ENCODE measurements at places on chromosomes 4 and X. TPM values are rescaled to one million over a fixed set of nuclear protein-coding genes. Genes with fewer than 3 reads are reported as not detected.

SLC6A8 gene
- total RNA-seq = 22.5 TPM

NRK gene
- total RNA-seq = 3.4 TPM

RNF175 gene
- total RNA-seq = 0.26 TPM

MOSPD2 gene
- total RNA-seq = 19.2 TPM

BMPR1B gene
- total RNA-seq = 0.54 TPM

UGT2A3 gene
- not detected for total RNA-seq

TRIM75 gene
- not detected for total RNA-seq

DUSP21 gene
- not detected for total RNA-seq

SAGE1 gene
- not detected for total RNA-seq

DUX4 gene
- not detected for total RNA-seq

SMR3B gene
- total RNA-seq = not detected

EGF gene
- 2.5 TPM for total RNA-seq

SFRP2 gene
- not detected for total RNA-seq

IL13RA2 gene
- 20.0 TPM for total RNA-seq

FAM47A gene
- not detected for total RNA-seq

ADGRL3 gene
- total RNA-seq = not detected

SYN1 gene
- total RNA-seq = 0.11 TPM

P2RY10 gene
- not detected for total RNA-seq

BRS3 gene
- under 0.01 TPM for total RNA-seq

GPR119 gene
- total RNA-seq = not detected

ART3 gene
- total RNA-seq = not detected

FAM9A gene
- not detected for total RNA-seq

ZNF630 gene
- 2.0 TPM for total RNA-seq

CLDN34 gene
- total RNA-seq = not detected

ITIH6 gene
- total RNA-seq = under 0.01 TPM

TAF7L gene
- total RNA-seq = 0.26 TPM
